HTR-8/SVneo (cell line): ENCODE measurements at places on chromosomes 7 and 10.

DNA sequence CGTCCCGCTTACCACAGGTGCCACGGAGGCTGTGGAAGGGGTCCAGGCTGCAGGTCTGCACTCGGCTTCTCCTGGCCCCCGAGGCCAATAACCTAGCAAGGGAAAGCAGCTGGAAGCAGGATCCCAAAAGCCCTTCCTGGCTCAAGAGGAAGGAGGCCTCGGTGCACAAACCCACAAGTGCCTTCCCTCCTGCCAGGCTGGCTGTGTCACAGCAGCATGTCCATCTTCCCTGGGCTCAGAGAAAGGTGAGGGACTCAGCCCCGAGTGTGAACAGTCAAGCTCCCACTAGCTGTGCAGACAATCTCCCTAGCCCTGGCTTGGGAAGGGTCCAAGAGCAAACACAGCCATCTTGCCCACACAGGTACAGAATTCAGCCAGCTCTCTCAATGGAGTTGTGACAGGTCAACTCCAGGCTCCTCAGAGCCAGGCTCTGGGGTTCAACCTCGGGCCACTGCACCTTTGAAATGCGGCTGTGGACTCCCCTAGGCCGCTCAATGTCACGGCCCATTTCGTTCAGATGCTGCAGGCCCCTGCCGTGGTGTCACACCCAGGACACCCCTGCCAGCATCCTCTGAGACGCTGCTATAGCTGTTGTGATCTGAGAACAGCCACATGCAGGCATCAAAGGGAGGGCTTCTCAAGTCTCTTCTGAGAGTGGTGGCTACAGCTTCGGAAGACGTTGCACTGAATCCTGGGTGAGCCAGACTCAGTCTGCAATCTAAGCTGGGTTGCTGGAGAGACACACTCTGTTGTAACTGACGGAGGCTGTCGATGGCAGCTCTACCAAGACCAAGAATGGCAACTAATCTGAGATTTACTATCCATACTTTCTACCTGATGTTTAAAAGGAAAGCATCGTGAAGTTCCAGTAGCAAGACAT, 137.9 kb downstream of the DIP2C start:
- DNase-seq: no peak

GRCh38 chr7:16646472-16647072, 591 bp downstream of the BZW2 start:
- no peak for DNase-seq

GRCh38 chr7:85719981-85720953, 533.4 kb upstream of the SEMA3D start:
- DNase-seq: no peak

DNA sequence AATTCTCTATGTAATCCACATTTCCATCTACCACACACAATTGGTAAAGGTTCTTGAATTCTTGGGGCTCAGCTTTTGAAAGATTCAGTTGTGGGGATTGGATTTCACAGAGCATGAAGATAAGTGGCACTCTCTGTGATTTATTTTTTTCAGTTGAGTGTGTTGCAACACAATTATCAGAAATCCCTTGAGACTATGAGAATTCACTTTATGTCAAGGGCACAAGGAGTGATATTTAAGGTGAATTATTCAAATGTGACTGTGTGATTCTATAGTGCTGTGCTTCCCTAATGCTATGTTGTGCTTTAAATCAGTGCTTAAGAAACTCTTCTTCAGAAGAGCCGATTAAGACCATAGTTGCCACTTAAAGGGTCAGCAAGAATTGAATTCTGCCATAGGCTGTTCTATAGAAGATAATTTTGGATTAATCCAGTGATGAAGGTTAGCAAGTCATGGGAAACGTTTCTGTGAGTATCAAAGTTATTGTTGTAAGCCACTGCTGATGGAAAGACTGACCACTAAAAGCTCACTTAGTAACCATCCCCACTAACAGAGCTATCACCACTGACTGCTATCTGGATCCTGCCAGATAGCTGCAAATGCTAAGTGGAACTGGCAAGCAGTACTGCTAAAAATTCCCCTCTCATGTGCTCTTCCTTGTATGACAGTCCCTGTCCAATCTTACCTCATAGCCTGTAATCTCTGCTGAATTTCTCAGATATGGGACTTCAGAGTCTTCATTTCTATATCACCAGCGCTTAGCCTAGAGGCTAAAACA, 134.0 kb upstream of the SEMA3D start:
- no peak for DNase-seq

DNA sequence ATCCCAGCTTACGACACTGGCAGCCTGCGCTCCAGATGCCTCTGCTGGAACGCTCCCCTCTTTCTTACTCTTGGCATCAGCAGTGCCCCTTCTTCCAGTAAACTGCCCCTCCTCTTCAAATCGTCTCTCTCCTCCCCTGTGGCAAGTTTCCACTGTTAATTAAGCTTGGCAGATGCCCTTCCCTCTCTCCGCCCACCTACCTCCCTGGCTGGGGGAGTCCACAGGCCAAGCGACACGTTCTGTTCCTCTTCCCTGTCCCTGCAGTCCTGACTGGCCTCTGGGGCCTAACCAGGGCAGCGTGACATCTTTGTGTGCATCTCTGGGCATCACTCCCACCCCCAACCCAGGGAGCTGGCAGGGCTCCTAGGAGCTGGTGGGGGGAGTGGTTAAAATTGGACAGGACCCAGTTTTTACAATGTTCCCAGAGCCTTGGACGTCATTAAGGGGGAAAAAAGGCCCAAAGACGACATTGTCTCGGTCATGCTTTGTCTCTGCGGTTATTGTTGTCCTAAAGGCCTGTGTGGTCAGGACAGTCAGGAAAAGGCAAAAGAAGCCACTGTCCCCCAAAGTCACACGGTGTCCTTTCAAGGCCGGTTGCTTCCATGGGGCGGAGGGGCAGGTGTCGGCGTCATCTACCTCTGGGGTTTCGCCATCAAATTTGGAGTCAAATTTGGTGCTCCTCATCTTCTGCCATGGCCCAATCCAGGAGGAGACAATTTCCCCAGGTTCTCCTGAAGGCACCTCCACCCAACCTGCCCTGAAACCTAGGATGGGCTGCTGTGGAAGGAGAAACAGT, 54.2 kb downstream of the DLG5 start:
- DNase-seq: no peak

DNA sequence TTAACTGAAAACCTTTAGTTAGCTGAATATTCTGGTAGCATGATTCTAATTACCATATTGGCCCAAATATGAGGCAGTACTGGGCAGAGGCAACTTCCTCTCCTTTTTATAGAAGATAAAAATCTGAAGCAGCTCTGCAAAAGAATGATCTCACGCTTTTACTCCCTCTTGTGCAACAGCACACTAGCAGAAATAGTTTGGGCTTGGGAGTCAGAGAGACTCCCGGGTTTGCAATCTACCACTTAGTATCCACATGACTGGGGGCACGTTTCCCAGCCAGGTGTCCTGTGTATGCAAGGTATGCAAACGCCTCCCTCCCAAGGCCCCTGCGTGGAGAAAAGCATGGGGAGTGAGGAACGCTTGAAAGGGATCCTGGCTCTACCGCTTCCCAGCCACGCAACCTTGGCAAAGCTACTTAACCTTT, 47.2 kb upstream of the RHEB start:
- peak; percentile 29 for DNase-seq

- no peak for DNase-seq
Observed at GRCh38 chr10:22679608-22680007, 34.8 kb downstream of the PIP4K2A start.

- DNase-seq: no peak
Observed at GRCh38 chr7:104149822-104150221, 58.0 kb downstream of the ORC5 start.

DNA sequence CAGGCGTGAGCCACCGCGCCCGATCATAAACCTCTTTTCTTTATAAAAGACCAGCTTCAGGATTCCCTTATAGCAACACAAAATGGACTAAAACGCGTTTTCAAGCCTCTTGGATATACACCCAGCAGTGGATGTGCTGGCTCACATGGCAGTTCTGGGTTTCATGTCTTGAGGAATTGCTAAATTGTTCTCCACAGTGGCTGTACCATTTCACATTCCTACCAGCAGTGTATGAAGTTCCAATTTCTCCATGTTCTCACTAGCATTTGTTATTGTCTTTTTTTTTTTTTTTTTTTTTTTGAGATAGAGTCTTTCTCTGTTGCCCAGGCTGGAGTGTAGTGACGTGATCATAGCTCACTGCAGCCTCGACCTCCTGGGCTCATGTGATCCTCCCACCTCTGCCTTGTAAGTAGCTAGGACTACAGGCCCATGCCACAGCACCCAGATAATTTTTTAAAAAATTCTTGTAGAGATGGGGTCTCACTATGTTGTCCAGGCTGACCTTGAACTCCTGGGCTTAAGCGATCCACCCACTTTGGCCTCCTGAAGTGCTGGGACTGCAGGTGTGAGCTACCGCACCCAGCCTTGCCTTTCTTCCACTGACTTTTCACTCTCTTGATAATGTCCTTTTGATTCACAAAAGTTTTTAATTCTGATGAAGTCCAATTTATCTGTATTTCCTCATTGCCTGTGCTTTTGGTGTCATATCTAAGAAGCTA, 17.4 kb downstream of the TECPR1 start:
- DNase-seq: no peak

DNA sequence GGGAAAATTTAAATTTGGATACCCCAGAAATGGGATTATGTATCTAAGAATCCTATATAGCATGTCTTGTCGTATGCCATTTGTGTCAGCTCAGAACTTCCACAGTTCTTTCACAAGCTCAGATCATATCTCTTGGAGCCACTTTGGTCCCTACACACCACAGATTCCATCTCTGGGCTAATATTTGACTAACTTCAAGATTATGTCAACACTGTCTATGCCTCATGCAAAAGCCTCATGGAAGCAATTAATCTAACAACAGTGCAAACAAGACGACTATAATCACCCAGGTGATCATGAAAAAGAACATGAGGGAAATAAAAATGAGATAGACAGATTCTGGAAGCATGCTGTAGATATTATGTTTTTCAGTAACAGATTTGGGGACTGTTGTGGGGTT, 189.1 kb downstream of the LRRTM3 start:
- no peak for DNase-seq

- DNase-seq: no peak
Observed at GRCh38 chr7:142962991-142963390, 828 bp upstream of the KEL start.

DNA sequence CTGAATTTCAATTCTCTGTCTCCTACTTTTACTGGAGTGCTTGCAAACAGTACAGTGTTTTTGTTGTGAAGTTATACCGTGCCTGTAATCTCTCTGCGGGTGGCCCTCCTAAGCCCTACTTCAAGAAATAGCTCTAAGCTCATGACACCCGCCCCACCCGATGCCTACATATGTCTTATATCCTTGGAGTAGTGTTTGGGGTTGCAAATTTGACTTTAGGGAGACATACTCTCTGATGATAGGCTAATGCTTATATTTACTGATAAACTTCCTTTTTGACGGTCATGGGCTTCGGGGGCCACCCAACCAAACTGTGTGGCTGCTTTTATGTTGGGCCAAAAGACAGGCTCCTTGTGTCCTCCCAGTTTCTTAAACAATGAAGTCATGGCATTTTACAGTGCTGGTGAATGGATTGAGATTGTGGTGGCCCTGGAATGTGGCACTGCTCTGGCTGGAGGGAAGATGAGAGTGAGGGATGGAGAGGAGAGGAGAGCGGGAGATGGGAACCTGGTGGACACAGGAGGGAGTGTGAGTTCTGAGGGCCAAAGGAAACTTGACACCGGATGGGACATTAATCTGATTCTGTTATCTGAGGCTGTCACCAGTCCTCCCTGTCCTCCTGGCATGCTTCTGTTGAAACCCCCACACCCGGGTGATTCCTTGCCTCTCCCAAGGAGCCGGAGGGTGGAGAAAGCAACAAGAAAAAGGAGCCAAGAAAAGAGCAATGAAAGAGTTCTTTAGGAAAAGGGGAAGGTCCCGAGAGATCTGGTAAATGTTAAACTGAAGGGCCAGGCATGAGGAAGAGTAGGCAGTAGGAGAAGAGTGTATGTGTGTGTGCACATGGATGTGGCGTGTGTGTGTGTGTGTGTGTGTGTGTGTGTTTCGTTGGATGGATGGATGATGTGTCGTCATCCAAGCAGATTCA, 113.3 kb downstream of the TCF7L2 start:
- no peak for DNase-seq

DNA sequence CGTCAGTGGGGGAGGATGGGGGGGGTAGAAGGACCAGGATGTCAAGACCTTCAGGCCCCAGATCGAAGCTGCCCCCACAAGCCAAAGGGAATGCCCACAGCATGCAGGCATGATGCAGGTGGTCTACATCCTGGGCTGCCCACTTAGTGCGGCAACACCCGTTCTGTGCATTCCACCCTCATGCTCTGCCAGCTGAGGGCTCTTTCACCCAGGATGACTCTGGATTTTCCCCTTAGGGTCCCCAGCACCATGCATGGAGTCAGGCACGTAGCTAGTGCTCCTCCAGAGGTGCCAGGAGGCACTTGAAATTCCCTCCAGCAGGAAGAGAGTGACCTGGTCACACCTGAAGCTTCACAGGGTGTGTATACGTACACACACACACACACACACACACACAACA, 66.2 kb downstream of the SH3PXD2A start:
- no peak for DNase-seq

GRCh38 chr10:102801978-102802377, 35.2 kb downstream of the CYP17A1 start:
- DNase-seq: no peak

DNA sequence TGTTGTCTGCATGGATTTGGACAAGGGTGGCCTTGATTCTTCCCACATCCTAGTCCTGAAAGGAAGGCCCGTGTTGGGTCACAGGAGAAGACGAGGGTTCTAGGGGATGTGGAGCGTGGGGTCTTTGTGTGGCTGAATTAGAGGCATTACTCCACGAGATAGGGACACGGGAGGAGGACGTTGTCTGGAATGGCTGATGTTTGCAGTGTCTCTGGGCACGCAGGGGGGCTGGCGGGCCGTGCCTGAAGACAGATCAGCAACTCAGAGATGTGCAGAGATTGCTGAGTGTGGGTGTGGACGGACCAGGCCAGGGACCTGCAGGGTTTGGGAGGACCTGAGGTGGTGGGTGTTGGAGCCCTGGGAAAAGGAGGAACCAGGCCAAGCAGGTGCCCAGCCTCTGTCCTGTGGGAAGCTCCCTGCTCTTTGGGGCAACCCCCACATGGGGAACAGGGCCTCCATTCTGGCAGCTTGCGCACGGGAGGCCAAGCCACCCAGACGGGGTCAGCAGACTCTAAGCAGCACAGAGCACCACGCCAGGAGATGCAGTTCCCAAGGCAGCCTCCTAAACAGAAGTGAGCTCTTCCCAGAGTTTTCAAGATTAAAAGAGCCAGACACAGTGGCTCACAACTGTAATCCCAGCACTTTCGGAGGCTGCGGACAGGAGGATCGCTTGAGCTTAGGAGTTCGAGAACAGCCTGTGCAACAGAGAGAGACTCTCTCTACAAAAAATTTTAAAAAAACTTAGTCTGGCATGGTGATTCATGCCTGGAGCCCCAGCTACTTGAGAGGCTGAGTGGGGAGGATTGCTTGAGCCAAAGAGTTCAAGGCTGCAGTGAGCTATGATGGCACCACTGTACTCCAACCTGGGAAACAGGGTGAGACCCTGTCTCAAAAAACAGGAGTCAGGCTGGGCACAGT, 71.0 kb upstream of the GTF2I start:
- DNase-seq: no peak

GRCh38 chr10:98296524-98296923, 28.5 kb upstream of the LOXL4 start:
- DNase-seq: no peak

DNA sequence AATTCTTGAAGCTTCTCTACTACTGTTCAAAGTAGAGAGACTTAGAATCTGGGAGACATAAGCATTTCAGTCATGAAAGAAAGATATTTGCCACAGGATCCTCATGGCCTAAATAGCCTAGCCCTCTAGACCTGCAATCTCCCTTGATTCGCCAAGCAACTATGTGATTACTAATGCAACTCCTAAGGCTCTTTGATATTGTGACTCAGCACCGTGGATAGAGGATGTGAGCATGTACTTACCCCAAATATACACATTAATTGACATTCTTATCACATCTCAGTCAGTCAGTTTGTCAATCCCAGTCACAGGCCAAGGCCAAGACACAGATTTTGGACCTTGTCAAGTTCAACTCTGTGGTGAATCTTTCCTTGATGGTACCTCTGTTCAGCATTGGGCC, 42.6 kb downstream of the GPR37 start:
- DNase-seq: no peak
